ENCODE measurements at places on chromosomes 3 and 15. TPM values are rescaled to one million over a fixed set of nuclear protein-coding genes. Genes with fewer than 3 reads are reported as not detected.

- H3K36me3 ChIP-seq = peaks cover 11% of the 10 kb centered on the region
- H3K27ac ChIP-seq = no peak overlapping the region
- no peak overlapping the region for H3K4me3 ChIP-seq
- H3K27me3 ChIP-seq = no peaks in the 10 kb centered on the region
- H3K4me1 ChIP-seq = no peaks in the 10 kb centered on the region
- no peak for DNase-seq
Measured at GRCh38 chr15:44414001-44414400, 13.4 kb upstream of the CTDSPL2 start.

GRCh38 chr3:18743761-18744160, 318.6 kb upstream of the SATB1 start:
- no peak overlapping the region for H3K4me3 ChIP-seq
- DNase-seq = no peak
- H3K27me3 ChIP-seq = no peaks in the 10 kb centered on the region
- no peaks in the 10 kb centered on the region for H3K4me1 ChIP-seq

DNA sequence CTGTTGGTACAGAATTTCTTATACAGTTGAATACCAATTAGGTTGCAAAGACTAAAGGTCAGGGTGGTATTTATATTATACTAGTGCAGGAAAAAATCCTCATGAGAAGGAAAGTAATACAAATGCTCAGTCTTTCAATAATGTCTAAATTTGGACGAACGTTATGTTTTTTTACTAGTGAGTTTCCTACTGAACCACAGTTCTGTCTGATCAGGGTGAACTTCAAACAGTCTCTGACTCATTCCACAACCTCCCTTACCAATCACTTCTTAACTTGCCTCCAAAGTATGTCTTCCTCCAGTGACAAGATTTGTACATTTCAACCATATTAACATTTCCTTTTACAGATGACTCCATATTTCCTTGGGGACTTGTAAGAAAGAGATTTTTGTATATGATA, 3.4 kb downstream of the TMEM212 start:
- no peaks in the 10 kb centered on the region for H3K27me3 ChIP-seq
- H3K4me1 ChIP-seq = peaks cover 69% of the 10 kb centered on the region
- peak overlapping the region; percentile 0 for H3K27ac ChIP-seq
- no peak overlapping the region for H3K4me3 ChIP-seq

DNA sequence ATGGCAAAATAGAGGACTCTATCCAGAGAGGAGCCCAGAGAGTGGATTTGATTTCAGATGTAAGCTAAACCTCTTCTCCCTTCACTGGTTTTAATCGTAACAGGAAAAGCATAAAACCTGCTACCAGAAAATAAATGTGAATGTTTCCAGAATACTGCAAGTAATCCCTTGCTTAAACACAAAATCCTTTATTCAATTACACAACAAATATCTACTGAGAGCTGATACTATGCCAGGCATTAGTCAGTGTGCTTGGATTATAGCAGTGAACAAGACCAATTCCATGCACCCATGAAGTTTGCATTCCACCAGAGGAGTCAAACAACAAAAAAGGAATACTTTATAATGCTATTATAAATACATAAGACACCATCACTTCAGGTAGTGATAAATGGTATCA, 15.1 kb downstream of the AVEN start:
- no peak for DNase-seq
- no peak overlapping the region for H3K4me3 ChIP-seq
- no peaks in the 10 kb centered on the region for H3K36me3 ChIP-seq
- peaks cover 3% of the 10 kb centered on the region for H3K4me1 ChIP-seq

Gene TM6SF1
- total RNA-seq = 22.3 TPM

DNA sequence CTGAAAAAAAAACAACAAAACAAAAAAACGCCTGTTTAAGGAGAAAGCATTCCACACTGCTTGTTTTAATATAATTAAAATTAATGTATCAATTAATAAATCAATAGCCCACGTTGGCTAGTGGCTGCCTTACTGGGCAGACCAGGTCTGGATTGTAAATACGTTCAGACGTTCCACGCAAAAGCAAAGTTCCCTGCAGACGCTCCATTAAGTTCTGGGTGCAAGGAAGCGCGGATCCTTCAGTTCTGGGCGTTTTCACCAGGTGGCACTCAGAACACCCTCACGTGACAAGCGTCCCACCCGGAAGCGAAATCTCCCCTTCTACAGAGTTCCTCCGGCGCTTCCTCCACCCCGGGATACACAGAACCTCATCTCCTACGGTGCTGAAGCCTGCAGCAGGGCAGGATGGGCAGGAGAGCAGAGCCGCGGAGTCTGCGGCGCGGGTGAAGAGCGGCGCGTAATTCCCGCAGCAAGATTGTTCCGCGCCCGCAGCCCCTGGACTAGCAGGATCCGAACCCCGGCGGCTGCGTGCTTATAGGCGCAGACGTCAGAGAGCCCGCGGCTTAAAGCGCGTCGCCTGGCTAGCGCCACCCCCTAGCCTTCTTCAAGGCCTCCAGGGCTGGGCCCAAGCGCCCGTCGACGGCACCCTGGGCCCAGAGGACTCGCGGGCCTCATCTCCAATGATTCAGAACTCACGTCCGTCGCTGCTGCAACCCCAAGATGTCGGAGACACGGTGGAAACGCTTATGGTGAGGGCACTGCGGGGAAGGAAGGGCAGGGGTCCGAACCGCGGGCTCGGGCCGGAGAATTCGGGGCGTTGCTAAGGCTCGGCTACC, at the start of gene SLC25A38:
SLC25A38 (plus strand) TSS at position 326 of the 836 bp plus-strand sequence; CDS start at position 681, 355 bp downstream.
- DNase-seq = no peak
- H3K27ac ChIP-seq = peak within 1 kb of the TSS; percentile 100
- peaks cover 29% of the 10 kb centered on the region for H3K4me1 ChIP-seq
- H3K4me3 ChIP-seq = peak within 1 kb of the TSS; percentile 99

Gene RASGRF1
- not detected for total RNA-seq

DNA sequence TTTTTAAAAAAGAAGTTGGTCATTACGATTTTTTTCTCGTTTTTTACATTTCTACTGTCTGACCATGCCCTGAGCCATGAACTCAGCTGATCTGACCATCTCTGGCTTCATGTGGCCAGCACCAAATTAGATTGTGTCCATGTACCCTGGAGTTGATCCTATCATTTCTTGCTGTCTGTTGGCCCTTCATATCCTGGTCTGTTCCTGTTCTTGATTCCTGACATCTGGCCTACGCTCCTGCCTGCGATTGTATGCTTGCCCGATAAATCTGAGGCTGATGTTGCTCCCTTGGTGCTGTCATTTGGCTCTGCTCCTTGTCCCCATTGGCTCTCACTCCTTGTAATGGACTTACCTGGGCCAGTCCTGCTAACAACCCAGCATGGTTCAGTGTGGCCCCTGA, 89.8 kb upstream of the IGSF10 start:
- no peak for DNase-seq
- no peaks in the 10 kb centered on the region for H3K36me3 ChIP-seq
- H3K27ac ChIP-seq = no peak overlapping the region
- H3K4me1 ChIP-seq = peaks cover 22% of the 10 kb centered on the region
- no peaks in the 10 kb centered on the region for H3K27me3 ChIP-seq
- no peak overlapping the region for H3K4me3 ChIP-seq

GRCh38 chr15:48695088-48695826, 49.7 kb upstream of the FBN1 start:
- H3K27ac ChIP-seq = peak overlapping the region; percentile 90
- H3K4me1 ChIP-seq = peaks cover 58% of the 10 kb centered on the region
- no peaks in the 10 kb centered on the region for H3K36me3 ChIP-seq
- DNase-seq = no peak

Gene FBXL2
- 22.2 TPM for total RNA-seq

- H3K36me3 ChIP-seq = peaks cover 1% of the 10 kb centered on the region
- no peaks in the 10 kb centered on the region for H3K4me1 ChIP-seq
- H3K27ac ChIP-seq = no peak overlapping the region
- no peak overlapping the region for H3K4me3 ChIP-seq
Measured at GRCh38 chr3:44803298-44803697, 41.7 kb downstream of the KIF15 start.

DNA sequence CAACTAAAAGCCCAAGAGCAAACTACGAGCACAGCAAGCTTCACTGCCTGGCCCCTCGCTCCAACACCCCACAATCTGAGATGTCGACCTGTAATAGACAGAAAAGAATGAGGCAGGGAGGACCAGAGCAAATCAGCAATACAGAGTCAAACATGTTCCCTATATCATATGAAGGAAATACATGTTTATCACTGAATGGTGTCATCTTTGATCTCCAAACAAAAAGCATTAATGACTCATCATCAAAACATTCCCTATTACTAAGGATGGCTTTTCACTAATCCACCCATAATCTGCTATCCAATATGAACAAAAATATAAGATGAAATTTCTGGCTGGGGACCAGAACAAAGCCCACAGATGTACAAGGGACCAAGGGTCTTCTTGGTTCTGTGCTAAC, 34.7 kb downstream of the MYO5A start:
- H3K27ac ChIP-seq = no peak overlapping the region
- no peaks in the 10 kb centered on the region for H3K27me3 ChIP-seq
- no peak overlapping the region for H3K4me3 ChIP-seq
- no peak for DNase-seq
- peaks cover 24% of the 10 kb centered on the region for H3K4me1 ChIP-seq

GRCh38 chr15:29835301-29835700, 13.0 kb upstream of the TJP1 start:
- peak overlapping the region; percentile 79 for H3K27ac ChIP-seq
- H3K4me3 ChIP-seq = no peak overlapping the region
- H3K4me1 ChIP-seq = peaks cover 33% of the 10 kb centered on the region
- DNase-seq = no peak
- no peaks in the 10 kb centered on the region for H3K27me3 ChIP-seq
- no peaks in the 10 kb centered on the region for H3K36me3 ChIP-seq

Gene MGLL
- total RNA-seq = 61.0 TPM

Gene NR1I2
- total RNA-seq = not detected

Gene NRROS
- total RNA-seq = 0.50 TPM

DNA sequence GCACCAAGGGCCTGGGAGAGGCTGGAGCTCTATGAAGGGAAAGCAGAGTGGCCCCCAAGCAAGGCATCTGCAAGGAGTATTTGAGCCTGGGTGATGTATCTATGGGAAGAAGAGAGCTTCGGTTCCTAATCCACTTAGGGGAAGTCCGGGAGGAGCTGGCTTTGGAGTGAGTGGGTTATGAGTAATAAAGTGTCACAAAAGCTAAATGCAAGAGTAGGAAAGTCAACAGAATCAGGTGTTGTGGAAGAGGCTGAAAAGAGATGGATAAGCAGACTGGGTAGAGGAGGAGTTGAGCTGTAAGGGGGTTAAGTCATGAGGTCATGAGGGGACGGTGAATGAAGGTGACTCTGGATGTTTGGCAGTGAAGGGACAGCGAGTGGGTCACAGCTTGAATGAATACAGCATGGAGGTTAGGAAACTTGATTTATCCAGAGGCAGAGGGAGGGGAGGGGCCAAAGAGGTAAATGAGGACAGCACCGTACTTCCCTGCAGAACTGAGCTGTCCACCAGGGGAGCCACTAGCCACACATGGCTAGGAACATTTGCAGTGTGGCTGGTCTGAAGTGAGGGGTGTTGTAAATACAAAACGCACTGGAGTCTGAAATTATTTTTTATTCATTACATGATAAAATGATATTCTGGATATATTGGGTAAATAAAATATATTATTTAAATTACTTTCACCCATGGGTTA, 83.3 kb downstream of the ADCY5 start:
- no peaks in the 10 kb centered on the region for H3K4me1 ChIP-seq
- H3K27me3 ChIP-seq = peaks cover 41% of the 10 kb centered on the region
- H3K4me3 ChIP-seq = no peak overlapping the region
- peaks cover 10% of the 10 kb centered on the region for H3K36me3 ChIP-seq
- H3K27ac ChIP-seq = no peak overlapping the region

DNA sequence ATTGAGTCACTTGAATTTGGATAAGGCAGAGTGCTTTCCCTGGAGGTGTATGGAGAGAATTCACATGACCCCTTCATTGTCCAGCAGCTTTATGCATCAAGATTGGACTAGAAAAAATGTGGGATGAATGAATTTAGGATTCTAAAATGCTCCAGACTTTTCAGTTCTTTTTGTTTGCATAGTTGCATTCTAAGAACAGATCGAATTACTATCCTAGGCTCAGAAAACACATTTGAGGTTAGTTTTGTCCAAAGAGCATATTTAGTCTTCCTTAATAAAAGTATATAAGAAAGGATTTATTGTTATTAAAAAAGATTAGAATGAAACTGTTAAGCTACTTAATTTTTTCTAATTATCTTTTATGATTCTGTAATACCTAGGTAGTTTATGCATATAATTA, 127.4 kb downstream of the UBE2E2 start:
- H3K4me3 ChIP-seq = no peak overlapping the region
- no peaks in the 10 kb centered on the region for H3K27me3 ChIP-seq
- no peak for DNase-seq
- peaks cover 20% of the 10 kb centered on the region for H3K4me1 ChIP-seq
- H3K27ac ChIP-seq = no peak overlapping the region

Gene SMCO1
- not detected for total RNA-seq

GRCh38 chr3:190252080-190252479, 70.2 kb downstream of the CLDN1 start:
- no peaks in the 10 kb centered on the region for H3K36me3 ChIP-seq
- H3K4me3 ChIP-seq = no peak overlapping the region
- H3K27ac ChIP-seq = no peak overlapping the region
- no peaks in the 10 kb centered on the region for H3K27me3 ChIP-seq

DNA sequence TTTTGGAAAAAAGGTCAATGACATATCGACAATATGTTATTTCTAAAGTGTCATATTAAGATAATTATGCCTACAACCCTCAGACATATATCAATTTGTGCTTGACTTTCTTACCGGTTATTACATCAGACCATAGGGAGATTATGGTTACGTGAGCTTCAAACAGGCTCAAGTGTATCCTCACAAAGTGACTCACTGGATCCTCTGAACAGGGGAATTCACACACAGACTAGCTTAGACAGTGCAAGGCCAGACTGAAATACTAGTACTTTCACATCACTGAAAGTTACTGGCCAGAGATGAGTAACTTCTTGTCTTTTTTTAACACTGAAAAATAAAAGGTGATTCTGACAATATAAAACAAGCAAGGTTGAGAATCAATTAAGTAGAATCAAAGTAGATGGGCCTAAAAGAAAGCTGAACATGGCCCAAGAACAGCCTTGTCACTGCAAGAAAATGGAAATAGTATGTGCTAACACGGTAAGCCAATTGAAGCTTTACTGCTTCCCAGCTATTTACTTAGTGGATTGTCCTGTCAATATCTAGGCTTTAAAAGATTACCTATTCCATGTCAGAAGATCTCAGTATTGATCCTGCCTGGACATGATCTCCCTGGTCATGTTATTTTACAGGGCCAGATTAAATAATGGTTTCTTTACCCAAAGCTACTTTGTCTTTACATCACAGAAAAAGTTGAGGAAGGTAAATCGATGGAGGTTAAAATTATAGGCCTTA, 848.6 kb downstream of the ROBO1 start:
- H3K4me3 ChIP-seq = no peak overlapping the region
- no peaks in the 10 kb centered on the region for H3K27me3 ChIP-seq
- no peak for DNase-seq
- H3K4me1 ChIP-seq = peaks cover 24% of the 10 kb centered on the region

- peaks cover 64% of the 10 kb centered on the region for H3K4me1 ChIP-seq
- peak overlapping the region; percentile 64 for H3K4me3 ChIP-seq
- peaks cover 4% of the 10 kb centered on the region for H3K36me3 ChIP-seq
- DNase-seq = no peak
- no peaks in the 10 kb centered on the region for H3K27me3 ChIP-seq
Measured at GRCh38 chr3:31968369-31968926, 12.6 kb downstream of the OSBPL10 start.
